ENCODE measurements at places on chromosomes 2 and 18.
A peak's percentile ranks its signal among the peaks of the same experiment; 100 is the strongest.

DNA sequence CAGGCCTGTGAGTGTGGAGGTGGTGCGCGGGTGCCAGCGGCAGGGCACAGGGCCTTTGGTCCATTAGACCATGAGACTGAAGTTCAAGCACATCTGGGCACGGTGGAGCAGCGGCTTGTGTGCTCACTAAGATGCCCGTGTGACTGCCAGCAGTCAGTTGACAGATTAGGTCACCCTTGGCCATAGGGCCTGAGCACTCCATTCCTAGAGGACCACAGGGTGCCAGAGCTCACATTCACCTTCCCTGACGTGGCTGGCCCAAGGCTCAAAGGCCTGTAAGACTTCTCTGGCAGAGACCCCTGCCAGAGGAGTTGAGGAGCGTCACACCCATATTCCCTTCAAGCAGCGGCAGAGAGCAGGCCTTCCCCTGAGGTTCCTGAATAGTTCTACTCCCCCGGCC is 650 bp downstream of the LHCGR start:
- DNase-seq: no peak

- DNase-seq: no peak
Observed at GRCh38 chr2:173001664-173002604, 73.7 kb upstream of the MAP3K20 start.

DNA sequence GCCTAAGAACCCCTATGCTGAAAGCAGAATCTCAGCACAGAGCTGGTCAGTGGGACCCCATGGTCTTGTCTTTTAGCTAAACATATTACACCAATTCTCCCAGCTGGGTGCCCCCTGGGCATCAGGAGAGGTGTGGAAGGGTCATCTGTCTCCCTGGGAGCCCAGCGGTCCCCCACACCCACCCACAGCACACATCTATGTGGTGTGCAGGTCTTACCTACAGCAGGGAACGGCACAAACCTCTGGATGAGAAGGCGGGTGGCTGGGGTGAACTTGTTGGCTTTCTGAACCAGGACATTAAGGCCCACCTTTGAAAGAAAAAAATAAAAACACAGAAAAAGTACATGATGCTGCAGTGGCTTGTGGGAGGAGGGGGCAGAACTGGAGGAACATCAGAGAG is 70.7 kb downstream of the EMX1 start:
- DNase-seq: no peak

GRCh38 chr2:102061962-102062795 is 70.4 kb downstream of the IL1R2 start:
- DNase-seq: no peak

DNA sequence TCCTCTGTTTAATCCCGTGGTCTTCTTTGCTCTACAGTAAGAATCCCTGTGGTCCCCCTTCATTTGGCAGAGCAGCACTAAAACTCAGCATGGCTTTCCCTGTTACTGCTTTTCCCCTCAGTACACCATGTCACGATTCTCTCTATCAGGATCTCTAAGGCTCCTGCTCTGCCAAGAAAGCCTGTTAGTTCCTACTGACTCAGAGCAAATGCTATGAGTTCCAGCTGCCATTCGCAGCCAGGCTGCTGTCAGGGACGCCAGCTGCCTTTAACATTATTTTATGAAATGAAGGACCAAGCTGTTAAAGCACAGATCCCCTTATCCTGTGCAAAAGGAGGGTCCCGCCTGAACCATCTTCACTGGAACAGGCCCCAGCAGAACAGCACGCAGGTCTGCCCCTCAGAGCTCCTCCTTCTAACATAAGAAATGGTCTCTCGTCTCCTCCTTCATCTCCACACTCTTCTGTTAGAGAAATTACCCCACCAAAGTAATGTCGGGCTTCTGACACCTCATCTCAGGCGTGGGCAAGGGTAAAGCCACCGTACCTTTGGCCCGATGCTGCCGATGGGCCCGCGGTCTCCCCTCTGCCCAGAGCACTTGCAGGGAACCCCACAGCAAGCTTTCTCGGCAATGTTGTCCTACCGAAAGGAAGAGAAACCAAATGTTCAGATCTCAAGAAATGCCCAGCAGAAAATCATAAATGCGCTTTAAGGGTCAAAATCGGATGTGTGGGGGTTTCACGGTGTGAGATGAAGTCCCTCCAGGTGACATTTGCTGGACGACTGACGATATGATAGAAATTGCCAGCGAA is 52.6 kb downstream of the COL6A3 start:
- DNase-seq: peak; percentile 80

- no peak for DNase-seq
Observed at GRCh38 chr18:78737006-78737915, 242.4 kb upstream of the SALL3 start.

GRCh38 chr18:67425672-67426071 is 90.8 kb downstream of the DSEL start:
- peak; percentile 69 for DNase-seq

DNA sequence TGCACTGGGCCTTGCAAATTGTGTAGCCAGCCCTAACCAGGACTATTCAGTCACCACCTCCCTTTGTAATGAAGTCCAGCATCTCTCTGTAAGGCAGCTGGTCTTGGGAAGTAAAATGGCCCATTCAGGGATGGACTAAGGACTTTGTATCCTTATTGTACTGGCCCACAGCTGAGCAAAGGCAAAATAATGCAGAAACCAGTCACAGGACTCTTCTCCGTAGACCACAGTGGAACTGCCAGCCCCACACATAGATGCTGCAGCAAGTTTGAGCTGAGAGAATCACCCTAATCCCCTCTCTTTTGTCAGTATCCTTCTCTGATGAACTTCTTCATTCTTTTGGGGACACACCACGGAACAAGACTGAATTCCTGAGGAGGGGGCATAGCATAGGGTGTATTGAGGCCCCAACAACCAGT is 73.6 kb upstream of the RTN4 start:
- no peak for DNase-seq

DNA sequence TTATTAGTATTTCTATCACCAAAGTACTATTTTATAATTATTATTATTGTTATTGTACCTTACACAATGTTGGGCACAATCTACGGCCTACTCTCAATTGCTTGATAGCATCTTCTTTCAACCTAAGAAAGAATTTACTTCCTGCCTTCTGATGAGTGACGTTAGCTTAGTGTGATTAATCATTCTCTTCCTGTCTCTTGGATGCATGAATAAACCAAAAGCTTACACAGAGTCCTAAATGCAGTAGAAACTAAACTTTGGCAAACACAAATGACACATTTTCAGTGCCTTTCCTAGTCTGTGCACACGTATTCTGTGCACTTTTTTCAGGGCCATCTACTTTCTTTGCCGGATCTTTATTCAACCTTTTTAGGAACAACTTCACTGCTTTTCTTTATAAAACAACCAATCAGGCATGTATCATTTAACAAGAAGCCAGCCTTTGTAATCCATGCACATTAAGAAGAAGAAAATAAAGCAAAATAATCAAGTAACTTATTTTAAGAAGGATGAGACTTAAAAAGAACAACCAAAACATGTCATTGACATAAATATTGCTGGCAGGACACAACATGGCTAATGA is 19.1 kb downstream of the TRAK2 start:
- DNase-seq: no peak

- no peak for DNase-seq
Observed at GRCh38 chr2:17591846-17592245, 51.4 kb downstream of the VSNL1 start.

DNA sequence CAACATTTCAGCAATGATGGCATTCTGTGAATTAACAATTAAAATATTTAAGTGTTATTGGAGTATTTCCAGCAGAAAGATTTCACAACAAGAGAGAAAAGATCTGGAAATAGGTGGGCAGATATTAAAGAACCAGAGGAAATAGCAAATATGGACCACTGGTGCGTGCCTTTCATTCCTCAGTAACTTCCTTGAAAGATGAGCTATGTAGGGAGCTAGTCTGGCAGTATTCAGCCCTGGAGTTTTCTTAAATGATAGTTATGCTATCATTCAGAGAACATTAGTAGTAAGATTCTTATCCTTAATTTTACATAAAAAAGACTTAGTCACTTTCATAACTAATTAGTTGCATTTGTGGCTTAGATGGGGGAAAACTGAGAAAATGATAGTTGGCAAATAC is 41.5 kb downstream of the TANC1 start:
- no peak for DNase-seq

- peak; percentile 19 for DNase-seq
Observed at GRCh38 chr18:51070545-51070944, 40.5 kb downstream of the SMAD4 start.

DNA sequence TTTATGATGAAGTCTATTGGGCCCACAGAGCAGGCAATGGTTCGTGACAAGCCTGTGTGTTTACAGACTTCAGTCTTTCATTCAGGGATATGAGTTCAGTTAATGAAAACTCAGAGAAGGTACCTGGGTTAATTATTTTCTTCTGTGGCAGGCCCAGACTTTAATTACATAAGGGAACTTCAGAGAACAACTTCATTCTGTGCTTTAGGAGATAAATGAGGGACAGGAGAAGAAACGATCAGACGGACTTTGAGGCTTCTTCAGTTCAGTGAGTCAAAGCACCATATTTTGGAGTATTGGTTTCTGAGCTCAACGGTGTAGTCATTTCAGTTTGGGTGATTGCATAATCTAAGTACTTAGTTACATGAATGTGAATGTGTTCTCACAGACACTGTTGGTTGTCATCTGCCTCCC is 203.0 kb upstream of the KCNJ3 start:
- no peak for DNase-seq

DNA sequence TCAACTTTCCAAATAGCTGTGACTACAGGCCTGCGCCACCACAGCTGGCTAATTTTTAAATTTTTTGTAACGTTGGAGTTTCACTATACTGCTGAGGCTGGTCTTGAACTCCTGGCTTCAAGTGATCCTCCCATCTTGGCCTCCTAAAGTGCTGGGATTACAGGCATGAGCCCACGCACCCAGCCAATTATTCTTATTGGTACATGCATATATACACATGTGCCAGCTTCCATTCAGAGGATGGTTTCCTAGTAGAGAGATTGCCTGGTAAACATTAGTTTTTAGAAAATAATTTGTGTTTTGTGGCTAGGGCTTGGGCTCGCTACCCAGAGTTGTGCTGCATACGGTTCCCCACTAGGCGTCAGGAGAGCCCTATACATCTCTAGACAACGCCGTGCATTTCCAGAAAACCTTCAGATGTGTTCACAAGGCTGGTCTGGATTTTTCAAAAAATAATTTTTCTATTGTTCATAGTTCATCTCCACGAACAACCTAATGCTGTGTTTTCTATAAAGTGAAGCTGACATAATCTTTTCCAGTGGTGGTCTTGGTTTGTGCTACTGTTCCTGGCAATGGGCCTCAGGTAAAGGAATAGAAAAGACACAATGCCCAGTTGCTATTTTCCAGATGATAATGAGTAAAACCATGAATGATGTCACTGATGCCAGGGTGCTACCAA is 14.6 kb upstream of the AFG3L2 start:
- peak; percentile 76 for DNase-seq

DNA sequence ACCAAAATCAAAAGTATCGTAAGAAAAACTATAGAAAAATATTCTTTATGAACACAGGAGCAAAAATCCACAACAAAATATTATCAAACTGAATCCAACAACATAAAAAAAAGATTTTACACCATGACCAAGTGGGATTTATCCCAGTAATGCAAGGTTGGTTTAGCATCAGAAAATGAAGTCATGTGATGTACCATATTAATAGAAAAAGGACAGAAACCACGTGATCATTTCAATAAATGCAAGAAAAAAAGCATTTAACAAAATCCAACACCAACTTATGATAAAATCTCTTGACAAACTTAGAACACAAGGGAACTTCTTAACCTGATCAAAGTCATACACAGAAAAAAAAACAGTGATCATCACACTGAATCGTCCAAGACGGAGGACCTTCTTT is 105.3 kb downstream of the NFATC1 start:
- DNase-seq: no peak

DNA sequence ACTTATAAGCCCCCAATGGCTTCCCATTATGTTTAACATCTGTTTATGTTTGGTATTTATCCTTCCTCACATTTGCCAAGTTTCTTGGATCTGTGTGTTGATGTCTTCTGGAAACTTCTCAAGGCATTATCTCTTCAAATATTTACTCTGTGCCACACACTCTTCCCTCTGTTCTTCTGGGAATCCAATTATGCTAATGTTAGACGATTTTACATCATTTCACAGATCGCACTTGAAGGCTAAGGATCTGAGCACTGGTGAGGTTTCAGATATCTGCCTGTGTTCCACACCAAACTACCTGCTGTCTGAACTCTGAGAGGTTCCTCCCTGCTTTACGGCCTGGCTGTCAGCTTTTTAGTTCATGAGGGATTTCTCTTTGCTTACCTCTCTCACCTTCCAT is 10.1 kb downstream of the AOX1 start:
- no peak for DNase-seq

- peak; percentile 60 for DNase-seq
Observed at GRCh38 chr2:64036034-64036705, 16.9 kb upstream of the VPS54 start.

GRCh38 chr2:199259671-199260070 is 198.1 kb downstream of the SATB2 start:
- DNase-seq: no peak

DNA sequence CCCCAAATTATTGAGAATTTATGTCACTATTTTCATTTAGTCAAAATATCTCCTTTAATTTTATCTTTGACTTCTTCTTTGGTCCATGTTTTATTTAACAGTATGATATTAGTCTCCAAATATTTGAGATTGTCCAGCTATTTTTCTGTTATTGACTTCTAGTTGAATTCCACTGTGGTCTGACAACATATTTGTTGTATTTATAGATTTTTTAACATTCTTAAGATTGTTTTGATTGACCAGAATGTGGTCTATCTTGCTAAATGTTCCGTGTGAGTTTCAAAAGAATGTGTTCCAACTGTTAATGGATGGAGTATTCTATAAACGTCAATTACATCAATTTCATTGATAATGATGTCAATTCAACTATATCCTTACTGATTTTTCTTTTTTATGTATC is 1452.1 kb downstream of the SUCLG1 start:
- no peak for DNase-seq

- DNase-seq: no peak
Observed at GRCh38 chr2:134153294-134153880, 100.5 kb upstream of the MGAT5 start.

GRCh38 chr2:240356700-240357640 is 78.5 kb upstream of the GPC1 start:
- no peak for DNase-seq

DNA sequence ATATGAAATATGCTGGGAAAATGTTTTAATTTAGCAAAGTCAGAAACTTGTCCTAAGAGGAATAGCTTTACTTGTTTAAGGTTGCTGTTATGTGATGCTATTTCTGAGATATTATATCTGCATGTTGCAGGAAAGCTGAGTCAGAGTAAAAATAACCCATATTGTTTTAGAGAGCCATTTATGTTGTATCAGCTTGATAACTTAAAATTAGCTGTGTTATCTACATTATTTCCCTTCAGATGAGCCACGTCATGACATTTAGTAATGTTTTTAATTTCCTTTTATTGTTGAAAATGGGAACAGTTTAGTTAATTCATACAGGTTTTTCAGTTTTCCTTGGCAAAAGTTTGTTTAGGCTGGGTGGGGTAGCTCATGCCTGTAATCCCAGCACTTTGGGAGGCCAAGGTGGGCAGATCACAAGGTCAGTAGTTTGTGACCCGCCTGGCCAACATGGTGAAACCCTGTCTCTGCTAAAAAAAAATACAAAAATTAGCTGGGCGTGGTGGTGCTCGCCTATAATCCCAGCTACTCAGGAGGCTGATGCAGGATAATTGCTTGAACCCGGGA is 55.8 kb downstream of the TTC27 start:
- no peak for DNase-seq

Data from AG08396 (cell line).